ENCODE measurements at places on chromosomes 5 and 9.

DNA sequence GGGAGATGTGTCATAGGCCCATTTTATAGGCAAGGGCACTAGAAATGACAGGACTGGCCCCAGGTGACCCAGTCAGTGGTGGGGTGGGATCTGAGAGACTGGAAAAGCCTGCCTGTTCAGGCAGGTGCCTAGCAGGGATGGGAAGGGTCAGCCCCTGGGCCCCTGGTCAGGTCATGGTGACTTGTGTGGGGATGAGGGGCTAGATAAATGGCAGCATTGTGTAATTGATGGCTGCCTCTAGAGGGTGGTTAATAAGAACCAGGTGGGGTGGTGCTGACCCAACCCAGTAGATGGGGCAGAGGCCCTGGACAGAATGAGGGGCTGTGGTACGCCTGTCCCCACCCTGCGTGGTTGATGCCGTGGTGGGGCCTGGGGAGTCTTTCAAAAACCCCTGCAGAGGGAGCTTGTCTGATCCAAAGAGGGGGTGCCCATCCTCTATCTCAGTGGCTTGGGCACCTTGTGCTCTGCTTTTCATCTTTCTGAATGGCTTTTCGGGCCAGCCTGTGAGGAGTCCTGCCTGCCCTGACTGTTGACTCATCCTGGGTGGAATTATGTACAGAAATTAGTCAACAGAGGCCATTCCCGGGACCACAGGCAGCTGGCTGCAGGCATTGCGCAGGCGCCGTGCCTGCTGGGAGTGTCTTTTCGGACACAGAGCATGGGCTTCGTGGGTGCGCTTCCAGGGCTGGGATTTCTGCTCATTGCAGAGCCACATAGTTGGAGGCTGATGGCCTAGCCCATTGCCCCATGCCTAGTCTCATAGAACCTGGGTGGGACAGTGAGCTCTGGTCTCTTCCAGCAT, 93.6 kb upstream of the PITX1 start:
- no peak for DNase-seq

DNA sequence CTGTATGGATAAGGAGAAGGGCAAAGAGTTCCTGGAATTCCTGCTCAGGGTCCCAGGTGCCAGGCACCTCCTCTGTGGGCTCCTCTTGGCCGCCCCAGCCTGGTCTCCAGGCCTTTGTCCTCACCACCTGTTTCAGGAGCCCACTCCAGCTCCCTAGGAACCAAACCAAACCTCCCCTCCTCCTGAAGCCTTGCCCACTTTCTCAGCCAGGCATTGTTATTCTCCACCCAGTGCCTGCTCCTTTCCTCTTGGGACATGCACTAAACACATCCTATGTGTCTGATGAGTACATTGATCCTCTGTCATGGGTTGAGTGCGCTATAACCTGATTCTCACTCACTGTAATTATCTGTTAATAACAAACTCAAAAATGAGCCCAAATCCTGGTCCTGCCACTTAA, 189.8 kb downstream of the SPOCK1 start:
- no peak for DNase-seq

GRCh38 chr9:72485821-72486593, 35.4 kb upstream of the TMC1 start:
- DNase-seq, result no peak

GRCh38 chr9:69946800-69947437, 96.7 kb upstream of the MAMDC2 start:
- no peak for DNase-seq

GRCh38 chr9:93711002-93711401, 134.6 kb downstream of the PHF2 start:
- no peak for DNase-seq

DNA sequence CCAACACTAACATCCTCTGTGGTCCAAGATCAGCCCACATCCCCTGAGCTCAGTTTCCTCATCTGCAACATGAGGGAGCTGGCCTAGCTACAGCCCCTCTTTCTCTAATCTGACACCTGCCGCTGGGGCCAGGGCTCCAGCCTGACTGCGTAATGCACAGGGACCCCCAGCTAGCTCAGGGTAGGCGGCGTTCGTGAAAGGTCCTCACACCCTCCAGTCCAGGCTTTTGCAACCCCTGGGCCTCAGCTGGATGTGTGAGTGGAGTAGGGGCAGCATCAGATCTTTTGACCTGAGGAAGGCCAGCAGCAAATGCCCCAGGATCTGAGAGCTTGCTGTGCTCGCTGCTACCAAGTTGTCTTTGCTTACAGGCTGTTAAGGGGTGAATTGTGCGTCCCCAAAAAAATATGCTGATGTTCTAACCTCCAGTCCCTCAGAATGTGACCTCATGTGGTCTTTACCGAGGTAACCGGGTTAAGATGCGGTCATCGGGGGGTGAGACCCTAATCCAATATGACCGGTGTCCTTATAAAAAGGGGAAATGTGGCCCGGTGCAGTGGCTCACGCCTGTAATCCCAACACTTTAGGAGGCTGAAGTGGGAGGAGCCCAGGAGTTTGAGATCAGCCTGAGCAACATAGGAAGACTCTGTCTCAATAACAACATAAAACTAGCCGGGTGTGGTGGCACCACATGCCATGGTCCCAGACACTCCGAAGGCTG, 47.8 kb downstream of the PLPP7 start:
- DNase-seq, result no peak

DNA sequence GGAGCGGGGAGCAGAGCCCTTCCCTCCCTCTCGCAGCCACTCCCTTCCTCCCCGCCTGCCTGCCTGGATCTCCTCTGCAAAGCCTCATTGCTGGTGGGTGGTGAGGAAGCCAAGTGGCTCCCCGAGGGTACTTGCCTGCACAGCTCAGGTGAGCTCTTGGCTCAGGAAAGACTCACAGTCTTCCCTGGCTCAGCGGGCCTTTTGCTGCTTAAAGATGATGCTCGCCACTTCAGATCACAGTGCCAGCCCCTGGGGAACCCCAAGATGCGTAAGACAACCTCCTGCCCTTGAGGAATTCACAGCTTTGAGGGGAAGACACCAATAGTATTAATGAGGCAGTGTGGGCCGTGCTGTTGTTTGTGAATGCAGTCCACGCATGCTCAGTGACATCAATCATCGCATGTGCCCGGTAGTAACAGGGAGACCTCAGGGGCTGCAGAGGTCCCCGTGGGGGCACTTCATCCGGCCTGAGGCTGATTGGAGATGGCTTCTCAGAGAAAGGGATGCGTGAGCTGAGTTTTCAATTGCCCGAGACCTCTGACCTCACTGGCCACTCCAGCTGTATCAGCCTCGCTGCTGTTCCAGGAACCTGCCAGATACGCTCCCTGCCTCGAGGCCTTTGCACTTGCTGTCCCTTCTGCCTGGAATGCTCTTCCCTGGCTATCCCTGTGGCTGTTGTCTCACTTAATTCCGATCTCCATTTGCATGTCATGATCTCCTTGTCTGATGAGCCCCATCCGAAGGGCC, 36.8 kb downstream of the ERGIC1 start:
- no peak for DNase-seq

Data from stimulated activated naive CD8-positive, alpha-beta T cell treated with anti-CD3 and anti-CD28 coated beads, Interleukin-15, amount 100 ng/mL, for 72 hours (primary cell).